ENCODE measurements at places on chromosomes 6 and 20. TPM values are rescaled to one million over a fixed set of nuclear protein-coding genes. Genes with fewer than 3 reads are reported as not detected.

DNA sequence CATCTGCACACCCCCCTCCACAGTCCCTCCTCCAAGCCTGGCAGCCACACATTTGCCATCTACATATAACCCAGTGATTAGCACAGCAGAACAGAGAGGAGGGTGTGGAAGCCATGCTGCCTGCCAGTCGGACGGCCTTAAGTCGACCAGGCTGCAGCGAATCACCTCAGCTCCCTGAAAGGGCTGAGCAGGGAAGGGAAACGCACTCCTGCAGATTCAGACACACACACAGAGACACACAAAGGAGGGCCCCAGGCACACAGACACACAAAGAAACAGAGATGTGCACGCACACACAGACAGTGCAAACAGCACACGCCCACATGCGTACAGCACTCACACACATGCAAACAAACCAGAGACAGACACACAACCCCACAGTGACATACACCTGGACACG is 11.2 kb upstream of the SIRPA start:
- no peak for DNase-seq

GRCh38 chr6:119586250-119586882 is 236.8 kb upstream of the MAN1A1 start:
- no peak for DNase-seq

GRCh38 chr20:60752741-60753420 is 499.2 kb upstream of the CDH4 start:
- DNase-seq, result peak; percentile 4

- DNase-seq, result no peak
Measured at GRCh38 chr6:3769610-3770009, 18.1 kb upstream of the PXDC1 start.

GRCh38 chr6:13454286-13455221 is 32.8 kb downstream of the GFOD1 start:
- DNase-seq, result no peak

- no peak for DNase-seq
Measured at GRCh38 chr6:4041480-4041879, 37.5 kb downstream of the FAM217A start.

- DNase-seq, result peak; percentile 80
Measured at GRCh38 chr6:142845624-142846458, 99.1 kb downstream of the HIVEP2 start.

DNA sequence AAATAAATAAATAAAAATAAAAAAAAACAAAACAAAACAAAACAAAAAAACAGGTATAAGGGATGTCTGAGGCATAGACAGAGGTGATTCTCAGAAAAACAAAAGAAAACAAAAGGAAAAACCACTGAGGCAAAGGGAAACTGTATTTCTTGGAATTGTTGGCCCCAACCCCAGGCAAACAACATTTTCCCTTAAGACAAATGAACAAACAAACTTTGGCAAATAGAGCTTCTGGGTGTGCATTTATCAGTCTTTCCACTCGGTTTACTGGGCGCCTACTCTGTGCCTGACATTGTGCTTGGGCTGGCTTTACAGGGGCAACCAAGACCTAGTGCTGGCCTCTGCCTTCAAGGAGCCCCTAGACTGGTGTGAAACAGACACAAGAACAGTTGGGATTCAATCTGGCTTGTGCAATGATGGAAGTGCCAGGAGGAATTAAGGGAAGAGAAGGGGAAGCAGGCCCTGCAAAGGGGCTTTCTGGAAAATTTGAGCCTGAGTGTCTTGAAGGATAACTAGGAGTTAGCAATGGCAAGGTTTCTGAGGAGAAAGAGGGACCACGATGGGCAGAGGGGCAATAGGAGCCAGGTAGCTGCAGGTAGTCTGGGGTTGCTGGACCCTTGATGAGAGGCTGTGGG is 33.8 kb upstream of the IER3 start:
- no peak for DNase-seq

GRCh38 chr20:327186-328026 is 2.1 kb downstream of the SOX12 start:
- peak; percentile 86 for DNase-seq

DNA sequence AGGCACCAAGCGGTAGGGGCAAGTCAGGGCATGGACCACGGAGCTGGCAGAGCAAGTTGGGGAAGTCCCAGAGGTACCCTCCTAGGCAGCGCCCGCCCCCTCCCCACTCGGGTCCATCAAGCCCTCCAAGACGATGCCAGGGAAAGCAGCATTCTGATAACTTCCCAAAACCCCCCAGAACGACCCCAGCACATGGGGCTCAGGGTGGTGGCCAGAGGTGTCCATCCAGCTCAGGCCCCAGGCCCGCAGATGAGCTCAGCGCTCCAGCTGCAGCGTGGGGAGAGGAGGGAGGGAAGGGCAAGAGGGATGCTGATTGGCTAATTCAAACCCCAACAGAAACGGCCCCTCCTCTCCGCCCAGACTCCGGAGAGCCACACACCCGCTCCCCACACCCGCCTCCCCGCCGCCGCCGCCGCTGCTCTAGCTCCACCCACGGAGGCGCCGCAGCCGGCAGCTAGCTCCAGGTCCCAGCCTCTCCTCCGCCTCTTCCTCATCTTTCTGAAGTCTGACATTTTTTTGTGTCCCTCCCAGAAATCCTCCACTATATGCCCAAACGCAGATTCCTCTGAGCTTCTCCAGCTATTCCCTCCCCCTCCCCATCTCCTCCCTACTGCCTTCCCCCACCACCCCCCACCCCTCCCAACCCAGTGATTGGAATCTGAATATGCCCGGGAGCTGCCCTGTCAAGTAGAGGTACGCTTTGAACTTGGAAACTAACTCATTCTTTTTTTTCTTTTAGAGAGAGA is 40.3 kb upstream of the TLDC2 start:
- peak; percentile 89 for DNase-seq

DNA sequence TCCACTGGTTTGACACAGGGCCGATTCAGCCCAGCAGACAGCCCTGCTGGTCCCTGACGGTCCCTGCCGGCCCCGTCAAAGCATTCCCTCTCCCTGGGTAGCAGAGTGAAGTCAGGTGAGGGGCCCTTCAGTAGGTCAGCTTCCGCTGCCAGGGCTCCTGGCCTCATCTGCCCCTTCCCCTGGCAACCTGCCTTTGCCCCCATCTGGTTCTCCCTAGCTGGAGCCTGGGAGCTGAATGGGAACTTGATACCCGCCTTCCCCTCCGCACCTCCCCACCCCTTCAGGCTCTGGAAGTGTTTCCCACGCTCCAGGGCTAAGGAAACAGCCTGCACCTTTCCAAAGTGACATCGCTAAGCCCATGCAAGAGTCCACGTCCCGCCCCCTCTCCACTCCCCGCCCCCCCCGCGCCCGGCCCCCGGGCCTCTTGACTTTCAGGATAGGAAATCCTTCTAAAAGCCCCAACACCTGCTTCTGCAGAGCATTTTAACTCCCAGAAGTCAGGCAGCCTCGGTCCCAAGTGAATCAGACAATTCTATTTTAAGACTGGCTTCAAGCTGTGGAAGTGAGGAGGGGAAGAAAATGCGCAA is 53.3 kb downstream of the ISM1 start:
- no peak for DNase-seq

- no peak for DNase-seq
Measured at GRCh38 chr20:15122613-15123012, 785.2 kb upstream of the FLRT3 start.

DNA sequence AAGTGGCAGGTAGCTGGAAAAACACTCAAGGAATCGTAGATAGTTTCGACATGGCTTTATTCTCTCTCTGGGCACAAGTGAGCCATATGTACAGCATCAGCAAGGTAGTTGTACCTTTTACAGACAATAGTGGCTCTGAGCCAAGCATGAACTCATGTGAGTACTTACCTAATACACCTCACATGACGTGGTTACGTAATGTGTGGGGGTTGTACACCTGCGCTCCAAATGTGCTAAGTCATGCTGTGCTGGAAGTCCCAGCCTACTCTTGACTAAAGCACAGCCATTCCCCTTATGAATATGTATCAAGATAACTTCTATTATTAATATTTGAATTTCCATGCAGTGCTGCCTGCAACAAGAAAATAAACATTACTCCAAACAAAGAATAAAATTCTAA is 78.8 kb upstream of the HMGN3 start:
- no peak for DNase-seq

- no peak for DNase-seq
Measured at GRCh38 chr6:108644252-108644651, 83.5 kb downstream of the FOXO3 start.

GRCh38 chr6:158047127-158047518 is 65.5 kb downstream of the SYNJ2 start:
- no peak for DNase-seq

DNA sequence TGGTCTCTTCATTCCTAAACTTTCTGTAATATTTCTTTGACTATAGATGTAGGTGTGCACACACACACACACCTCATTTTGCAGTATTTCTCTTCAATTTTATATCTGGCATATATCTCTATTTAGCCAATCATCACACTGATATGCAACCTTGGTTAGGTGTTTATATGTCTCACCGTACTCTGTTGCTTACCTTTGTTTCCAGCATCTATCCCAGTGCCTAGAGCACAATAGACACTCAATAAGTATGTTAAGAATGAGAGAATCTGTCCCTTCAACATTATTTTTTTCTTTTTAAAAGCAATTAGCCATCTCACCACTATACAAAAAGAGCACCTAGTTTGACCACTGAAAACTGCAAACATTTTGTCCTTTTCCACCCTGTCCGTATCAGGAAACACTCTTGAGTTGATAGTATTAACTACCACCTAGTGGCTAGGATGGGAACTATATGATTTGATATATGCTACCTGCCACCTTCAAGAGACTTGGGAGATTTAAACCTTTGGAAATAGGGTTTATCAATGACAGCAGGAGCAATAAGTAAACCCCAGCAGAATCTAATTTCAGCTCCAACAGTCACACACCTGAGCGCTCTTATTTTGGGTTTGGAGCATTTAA is 48.7 kb upstream of the RSPO3 start:
- DNase-seq, result no peak

DNA sequence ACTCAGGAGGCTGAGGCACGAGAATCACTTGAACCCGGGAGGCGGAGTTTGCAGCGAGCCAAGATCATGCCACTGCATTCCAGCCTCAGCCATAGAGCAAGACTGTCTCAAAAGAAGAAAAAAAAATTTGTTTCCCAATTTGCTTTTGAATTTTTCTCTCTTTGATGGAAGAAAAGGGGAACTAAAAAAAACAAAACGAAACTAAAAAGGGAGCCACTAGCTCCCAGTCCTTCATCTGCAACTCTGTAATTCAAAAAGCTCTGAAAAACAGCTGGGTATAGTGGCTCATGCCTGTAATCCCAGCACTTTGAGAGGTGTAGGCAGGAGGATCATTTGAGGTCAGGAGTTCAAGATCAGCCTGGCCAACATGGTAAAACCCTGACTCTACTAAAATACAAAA is 9.5 kb downstream of the OVOL2 start:
- DNase-seq, result no peak

GRCh38 chr20:45061244-45061643 is 39.7 kb downstream of the KCNS1 start:
- no peak for DNase-seq

DNA sequence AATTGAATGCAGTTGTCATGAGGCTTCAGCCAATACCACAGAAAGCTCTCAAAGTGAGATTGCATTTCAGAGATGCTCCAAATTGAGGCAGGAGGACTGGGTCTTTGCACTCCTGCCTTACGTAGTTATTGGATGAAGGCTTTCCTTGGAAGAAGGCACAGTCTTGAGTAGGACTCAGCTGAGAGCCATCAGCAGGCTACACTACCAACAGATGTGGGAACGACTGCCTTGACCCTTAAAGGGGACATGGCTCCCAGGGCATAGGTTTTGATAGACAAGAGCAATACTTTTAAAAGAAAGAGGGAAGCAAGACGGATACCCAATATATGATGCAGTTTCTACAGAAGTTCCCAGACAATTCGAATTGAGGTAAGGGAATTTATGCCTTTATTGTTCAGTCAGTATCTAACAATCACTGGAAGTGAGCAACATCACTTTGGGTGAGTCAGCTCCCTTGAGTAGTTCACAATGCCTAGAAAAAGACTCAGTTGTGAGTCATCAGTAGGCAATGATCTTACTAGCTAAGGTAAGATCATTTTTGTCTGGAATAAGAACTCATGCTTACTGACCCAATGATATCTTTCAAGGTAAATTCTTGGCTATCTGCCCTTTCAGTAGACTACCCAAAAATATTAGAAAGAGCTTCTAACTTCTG is 390.8 kb downstream of the GJA1 start:
- DNase-seq, result no peak

- DNase-seq, result no peak
Measured at GRCh38 chr6:41228096-41228495, at the start of gene TREML4. Gene TREML4, plus strand, starts transcription at chr6:41228349. Its CDS starts 79 bp downstream, at chr6:41228428.

- no peak for DNase-seq
Measured at GRCh38 chr20:19211661-19212468, 577 bp upstream of the SLC24A3 start.

DNA sequence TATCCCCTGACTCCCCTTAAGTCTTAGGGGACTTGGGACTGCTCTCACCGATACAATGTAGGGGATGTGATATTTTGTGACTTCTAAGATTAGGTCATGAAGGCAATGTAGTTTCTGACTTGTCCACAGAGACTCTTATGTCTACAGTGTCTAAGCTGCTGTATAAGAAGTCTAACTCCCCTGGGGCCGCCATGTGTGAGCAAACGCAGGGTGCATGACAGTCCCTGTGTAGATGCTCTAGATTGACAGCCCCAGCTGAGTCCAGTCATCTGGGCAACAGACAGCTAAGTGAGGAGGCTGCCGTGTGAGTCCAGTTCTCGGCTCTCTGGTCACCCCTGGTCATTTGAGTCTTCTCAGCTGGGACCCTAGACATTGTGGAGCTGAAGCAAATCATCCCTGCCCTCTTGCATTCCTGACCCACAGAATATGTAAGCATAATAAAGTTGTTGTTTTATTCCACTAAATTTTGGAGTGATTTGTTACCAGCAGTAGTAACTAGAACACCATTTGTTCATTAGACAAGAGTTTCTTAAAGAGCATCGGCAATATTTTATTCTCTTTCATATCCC is 743.3 kb upstream of the CHD6 start:
- DNase-seq, result no peak

DNA sequence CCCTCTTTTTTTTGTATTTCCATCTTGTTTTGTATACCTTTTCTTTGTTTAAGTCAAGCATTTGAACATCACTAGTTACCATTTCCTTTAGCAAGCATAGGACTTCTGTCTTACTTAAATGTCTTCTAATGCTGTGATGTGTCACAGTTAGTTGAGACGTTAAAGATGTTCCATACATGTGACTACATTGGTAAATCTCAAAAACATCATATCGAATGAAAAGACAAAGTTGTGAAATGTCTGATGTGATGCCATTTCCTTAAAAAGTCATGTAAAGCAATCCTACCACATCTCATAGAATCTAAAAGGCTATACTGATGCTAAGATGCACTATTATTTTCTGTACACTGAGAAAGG is 26.8 kb downstream of the SLC16A10 start:
- DNase-seq, result no peak

- no peak for DNase-seq
Measured at GRCh38 chr6:120274547-120274946, 925.0 kb upstream of the MAN1A1 start.

Gene SOBP
- total RNA-seq, result 27.7 TPM

Gene CSNK2B
- total RNA-seq, result 44.3 TPM

Gene C6orf132
- total RNA-seq, result 2.7 TPM

Gene RBL1
- 23.2 TPM for total RNA-seq

Gene WFDC12
- total RNA-seq, result not detected

Gene NPBWR2
- total RNA-seq, result not detected

Gene ULBP3
- 3.4 TPM for total RNA-seq

Gene RBM24
- 18.1 TPM for total RNA-seq

Data from urinary bladder (tissue), 4 donors.